ENCODE measurements at places on chromosomes 1 and 21.

DNA sequence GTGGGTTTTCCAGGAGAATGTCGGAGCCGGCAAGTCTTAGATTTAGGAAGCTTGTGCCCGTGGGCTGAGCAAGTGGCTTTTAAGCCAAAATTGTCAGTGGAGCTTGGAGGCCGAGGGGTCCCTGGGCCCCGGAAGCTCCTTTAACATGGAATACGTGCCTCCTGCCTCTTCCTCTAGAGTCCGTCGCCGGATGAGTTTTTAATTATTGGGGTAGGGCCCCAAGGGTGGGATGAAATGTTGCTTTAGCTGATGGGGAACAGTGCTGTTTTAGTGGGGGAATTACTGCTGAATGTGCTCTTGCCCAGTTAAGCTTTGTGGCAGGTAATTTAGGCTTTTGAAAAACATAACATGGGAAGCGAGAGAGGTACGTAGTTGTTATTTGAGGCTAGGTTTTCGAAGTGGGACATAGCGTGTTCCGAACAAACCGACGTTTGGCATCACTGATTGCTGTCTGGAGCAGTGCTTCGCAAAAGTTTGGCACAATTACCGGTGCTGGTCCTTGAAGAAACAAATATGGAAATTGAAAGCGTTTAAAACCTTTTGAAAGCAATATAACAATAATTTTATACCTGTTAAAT, 786 bp downstream of the RPL5 start:
- DNase-seq = no peak

GRCh38 chr1:109846846-109847245, 63.8 kb upstream of the CSF1 start:
- no peak for DNase-seq

GRCh38 chr1:244085891-244086290, 34.8 kb downstream of the ZBTB18 start:
- no peak for DNase-seq

GRCh38 chr1:54497338-54497737, 50.7 kb upstream of the ACOT11 start:
- no peak for DNase-seq

- DNase-seq = no peak
These were observed 610 bp downstream of the COL6A2 start for GRCh38 chr21:46098303-46099141.

GRCh38 chr1:51189421-51190073, 46.5 kb upstream of the RNF11 start:
- DNase-seq = peak; percentile 29

DNA sequence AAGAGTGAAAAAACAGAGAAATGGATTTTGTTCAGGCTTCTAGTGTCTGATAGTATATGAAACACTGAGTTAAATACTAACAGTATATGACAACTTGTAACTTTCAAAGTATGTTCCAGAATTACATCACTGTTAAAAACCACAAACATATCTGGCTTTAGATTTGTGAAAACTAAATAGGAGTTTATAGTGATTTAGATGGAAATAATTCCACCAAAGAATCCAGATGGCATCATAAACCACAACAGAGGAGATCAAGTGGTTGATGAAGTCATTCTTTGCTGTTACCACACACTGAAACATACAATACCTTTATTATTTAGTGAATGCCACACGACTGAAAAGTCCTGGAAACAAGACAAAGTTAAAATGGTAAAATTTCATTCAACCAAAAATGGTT, 37.2 kb downstream of the ALG14 start:
- DNase-seq = no peak

DNA sequence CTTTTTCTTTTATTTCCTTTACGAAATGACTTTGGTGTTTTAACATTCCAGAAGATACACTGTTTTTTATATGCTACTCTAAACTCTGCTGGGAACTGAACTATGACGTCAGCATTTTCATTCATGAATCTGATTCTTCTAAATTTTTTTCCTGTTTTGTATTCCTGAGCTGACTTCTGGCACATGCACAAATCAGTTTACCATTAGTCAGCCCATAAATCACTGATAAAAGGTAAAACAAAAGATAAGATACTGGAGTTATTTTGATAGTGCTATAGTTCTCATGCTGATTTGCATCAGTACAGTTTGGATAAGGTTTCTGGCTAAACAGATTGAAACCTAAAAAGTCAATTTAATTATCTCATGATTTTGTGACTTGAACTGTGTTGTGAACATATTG, 10.4 kb downstream of the CAMTA1 start:
- DNase-seq = no peak

DNA sequence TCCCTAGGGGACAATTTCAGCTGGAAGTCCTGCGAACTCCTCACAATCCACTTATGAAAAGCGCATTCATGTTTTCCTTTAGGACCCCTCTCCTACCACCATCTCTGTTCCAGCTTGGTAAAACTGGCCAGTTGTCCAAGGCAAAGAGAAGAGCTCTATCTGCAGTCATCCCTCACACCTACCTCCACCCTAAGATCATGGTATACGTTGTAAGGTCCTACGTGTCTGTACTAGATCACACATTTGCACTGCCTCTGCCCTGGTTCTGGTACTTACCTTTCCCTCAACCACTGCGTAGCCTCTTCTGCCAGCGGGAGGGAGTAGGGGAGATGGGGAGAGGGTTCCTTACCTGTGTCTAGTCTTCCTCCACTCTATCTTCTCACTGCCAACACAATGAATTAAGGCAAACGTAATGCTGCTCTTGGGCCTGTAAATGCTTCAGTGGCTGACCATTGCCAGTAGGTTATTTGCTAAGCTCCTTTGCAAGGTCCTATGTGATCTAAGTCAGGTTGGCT, 739 bp upstream of the NUP133 start:
- DNase-seq = no peak

DNA sequence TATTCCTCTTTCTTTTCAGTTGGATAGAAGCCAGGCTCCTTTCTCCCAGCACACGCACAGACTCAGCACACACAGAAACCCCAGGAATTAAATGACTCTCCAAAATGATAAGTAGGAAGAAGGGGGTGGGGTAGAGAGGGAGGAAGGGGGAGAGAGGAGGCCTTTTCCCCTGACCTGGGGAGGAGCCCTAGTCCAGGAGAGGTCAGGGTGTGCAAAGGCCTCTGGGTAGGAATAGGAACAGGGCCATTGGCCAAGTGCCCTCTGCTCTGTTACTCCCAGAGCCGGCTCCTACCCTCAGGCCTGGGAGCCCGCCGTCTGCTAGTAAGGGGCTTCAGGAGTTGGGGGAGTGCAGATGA, 35.6 kb upstream of the PUM1 start:
- DNase-seq = no peak

DNA sequence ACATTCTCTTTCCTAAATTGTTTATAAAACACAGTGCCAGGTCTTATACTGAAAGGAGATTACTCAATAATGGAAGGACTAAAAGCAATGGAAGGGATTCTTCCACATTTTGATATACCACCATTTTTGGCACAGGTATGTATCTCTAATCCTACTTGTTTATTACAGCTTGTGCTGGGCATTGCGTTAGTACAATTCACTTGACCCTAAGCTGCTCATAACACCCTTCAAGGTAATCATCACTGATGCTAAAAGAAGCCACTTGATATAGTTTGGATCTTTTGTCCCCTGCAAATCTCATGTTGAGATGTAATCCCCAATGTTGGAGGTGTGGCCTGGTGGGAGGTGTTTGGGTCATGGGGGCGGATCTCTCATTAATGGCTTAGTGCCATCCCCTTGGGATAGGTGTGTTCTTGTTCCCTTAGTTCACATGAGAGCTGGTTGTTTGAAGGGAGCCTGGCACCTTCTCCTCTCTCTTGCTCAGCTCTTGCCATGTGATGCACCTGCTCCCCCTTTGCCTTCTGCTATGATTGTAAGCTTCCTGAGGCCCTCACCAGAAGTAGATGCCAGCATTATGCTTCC, 71.1 kb downstream of the NIBAN1 start:
- DNase-seq = no peak

DNA sequence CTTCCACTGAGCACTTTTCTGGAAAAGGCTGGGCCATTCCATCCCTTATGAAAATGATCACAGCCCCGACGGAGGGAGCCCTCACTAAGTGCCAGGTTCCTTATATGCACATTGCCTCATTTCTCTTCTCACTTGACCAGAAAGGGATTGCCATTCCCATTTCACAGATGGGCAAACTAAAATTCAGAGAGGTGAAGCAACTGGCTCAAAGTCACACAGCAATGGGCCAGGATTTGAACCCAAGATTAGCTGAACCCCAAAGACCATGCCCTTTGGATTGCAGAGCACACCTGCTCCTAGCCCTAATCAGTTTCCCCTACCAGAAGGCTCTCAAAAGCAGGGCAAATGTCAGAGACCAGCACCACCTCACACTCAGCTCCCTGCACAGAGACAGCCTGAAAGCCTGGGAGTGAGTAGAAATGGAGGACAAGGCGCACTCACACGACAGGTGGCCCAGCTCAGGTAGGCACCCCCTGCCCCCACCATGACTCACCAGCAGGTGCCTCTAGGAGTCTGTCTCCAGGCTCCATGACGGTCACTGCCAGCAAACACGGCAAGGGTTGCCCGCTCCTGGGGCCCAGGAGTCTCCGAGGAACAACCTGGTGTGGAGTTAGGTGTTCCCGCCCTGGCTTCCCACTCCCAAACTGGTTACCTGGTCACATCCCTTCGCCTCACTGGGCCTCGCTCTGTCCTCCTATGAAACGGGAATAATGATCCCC, 21.7 kb downstream of the SDC3 start:
- DNase-seq = no peak

GRCh38 chr1:208090388-208091301, 153.5 kb downstream of the PLXNA2 start:
- no peak for DNase-seq

GRCh38 chr1:32693455-32694174, 9.0 kb downstream of the SYNC start:
- no peak for DNase-seq

GRCh38 chr1:15177710-15178166, 24.2 kb downstream of the TMEM51 start:
- no peak for DNase-seq

DNA sequence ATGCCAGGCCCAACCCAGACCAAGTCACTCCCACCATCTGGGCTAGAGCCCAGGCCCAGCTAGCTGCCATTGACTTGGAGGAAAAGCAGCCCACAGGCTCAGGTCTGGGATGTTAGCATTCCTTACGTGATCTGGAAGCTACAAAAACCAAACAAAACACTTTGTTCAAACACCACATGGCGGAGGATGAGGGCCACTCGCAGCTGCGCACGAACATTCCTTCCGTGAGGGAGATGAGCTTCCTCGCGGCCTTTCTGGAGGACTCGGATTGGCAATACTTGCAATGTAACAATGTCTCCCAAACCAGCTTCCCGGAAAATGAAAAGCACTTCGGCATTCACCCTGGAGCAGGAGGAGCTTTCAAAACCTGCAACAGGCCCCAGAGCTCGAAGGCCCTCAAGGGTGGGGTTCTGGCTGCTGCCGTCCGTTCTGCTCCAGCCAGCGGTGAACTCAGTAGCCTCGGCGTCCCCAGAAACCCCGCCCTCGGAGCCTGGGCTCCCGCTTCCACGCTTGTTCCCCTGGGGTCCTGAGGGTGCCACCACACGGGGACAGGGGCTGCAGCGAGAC, 40.5 kb downstream of the COL6A1 start:
- DNase-seq = no peak

- no peak for DNase-seq
These were observed 27.8 kb downstream of the NTPCR start for GRCh38 chr1:232978091-232978634.

- no peak for DNase-seq
These were observed 74.4 kb downstream of the SUSD4 start for GRCh38 chr1:223289621-223290020.

- no peak for DNase-seq
These were observed 186.5 kb downstream of the TGFBR3 start for GRCh38 chr1:91699339-91699974.

DNA sequence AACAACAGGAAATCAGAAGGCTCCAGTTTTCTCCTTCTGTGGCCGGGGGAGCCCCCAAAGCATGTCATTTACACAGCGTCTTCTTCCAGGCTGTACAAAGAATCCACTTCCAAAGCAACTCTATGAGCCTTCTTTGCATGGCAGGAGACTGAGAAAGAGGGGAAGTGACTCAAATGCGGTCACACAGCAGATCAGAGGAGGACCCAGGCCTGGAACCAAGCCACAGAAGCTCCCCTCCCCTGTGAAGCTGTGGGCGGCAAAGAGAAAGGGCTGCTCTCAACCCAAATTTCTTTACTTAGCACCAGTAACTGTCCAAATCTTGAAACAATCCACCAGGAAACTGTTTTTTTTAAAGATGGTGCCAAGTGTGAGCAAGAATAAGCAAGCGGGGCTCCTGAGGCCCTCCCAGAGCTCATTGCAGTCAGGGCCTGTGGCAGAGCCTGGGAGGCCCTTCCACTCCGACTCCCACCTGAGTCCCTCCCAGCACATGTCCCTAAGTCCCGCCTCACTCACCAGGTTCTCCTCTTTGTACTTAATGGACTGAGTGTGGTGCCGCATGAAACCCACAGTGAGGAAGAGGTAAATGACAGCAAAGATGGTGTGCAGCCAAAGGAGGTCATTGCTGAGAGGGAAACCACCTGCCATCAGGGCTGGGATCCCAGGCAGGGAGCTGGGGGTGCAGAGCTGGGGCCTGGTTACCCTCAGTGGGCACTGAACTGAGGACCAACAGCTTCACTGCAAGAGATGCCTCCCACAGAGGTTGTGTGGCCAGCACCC, 15.9 kb downstream of the TMEM63A start:
- DNase-seq = no peak

DNA sequence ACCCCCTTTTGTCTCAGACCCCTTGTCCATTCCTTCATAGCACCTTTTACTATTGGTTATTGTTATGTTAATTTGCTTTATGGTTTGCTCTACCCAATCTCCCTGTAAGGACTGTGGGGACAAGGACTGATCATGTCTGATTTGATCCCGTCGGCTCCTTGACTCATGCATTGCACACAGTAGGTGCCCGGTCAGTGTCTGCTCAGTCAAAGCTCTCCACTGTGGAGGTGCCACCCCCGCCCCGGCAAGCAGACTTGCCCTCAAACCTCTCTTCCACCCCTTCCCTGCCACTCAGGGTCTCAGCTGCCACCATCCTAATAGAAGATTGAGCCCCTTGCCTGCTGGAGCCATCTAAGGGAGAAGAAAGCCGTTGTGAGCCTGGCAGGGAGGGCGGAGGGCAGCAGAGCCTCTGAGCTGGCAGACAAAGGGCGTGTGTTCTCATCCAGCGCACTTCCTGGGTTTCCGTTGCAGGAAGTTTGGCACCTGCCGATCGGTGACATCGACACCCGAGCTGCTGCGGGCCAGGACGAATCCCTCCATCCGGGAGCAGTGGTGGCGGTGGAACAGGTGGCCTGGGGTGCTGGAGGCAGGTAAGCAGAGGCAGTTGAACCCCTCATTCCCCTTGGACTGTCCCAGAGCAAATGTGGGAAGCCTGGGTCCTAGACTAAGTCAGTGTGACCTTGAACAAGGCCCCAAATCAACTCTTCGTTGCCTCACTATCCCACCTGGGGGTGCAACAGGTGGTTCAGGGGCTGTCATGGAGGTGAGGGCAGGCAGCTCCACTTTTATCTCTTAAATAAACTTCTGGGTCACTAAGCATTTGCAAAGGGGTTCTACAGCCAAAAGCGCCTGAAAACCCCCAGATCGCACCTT, 2.2 kb upstream of the FBLIM1 start:
- DNase-seq = no peak

GRCh38 chr1:79849388-79849787, 842.9 kb upstream of the ADGRL4 start:
- no peak for DNase-seq

GRCh38 chr1:54518489-54518888, 29.5 kb upstream of the ACOT11 start:
- DNase-seq = no peak
